Right ventricle myocardium inferior (tissue), 1 donor: ENCODE measurements at places on chromosomes 3 and 15. TPM values are rescaled to one million over a fixed set of nuclear protein-coding genes. Genes with fewer than 3 reads are reported as not detected.

DNA sequence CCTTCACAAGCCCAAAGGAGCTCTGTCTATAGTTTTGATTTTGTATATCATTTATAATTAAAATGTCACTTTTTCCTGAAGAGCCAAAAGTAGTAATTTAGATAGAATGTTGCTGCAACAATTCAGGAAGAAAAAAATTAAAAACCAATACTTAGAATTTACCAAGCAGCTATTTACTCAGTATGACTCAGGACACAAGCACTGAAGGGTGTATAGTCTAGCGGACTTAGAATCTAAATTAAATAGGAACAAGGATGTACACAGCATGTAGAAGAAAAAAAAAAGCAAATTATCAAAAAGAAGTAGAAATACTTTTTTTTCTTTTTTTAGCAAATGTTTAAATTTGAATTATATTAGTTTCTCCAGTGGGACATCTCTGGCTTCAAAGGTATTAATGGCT, 31.6 kb downstream of the PGBD4 start:
- no peak for DNase-seq

- no peak for DNase-seq
Observed at GRCh38 chr3:13709706-13710105, 160.8 kb downstream of the FBLN2 start.

- no peak for DNase-seq
Observed at GRCh38 chr15:99101501-99101900, 3.4 kb upstream of the SYNM start.

DNA sequence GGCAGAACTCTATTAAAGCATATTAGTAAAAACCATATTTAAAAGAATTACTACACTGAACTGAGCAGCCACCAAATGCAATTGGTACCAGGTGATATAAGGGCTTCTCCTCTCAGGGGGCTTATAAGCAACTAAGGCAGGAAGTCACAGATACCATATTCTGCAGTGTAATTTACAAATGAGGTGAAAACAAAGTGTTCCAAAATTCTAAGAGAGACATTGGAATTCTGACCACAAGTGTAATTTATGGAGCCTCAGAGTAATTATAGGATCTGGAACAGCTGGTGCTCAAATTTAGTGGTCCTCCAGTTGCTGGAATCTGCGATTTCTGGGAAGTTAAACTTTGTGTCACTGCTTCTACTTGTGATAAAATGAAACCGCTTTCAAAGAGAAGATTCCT, 3.1 kb upstream of the NR1I2 start:
- DNase-seq = no peak

DNA sequence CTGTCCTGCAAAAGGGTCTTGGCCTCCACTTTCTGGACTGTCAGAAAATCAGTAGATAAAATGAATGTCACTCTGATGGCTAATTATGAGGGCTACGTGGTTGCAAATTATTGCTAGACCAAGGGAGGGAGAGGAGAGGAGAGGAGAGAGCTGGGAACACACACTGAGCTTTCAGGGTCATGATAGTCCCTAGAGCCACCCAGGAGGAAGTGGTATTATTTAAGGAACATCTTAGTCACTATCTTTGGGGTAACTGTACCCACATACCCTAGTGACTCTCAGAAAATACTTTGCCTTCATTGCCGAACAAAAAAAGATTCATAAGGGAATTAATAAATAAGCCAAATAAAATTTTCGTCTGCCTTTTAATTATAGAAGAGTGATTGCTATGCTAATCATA, 642.3 kb upstream of the CFAP20DC start:
- DNase-seq = no peak

DNA sequence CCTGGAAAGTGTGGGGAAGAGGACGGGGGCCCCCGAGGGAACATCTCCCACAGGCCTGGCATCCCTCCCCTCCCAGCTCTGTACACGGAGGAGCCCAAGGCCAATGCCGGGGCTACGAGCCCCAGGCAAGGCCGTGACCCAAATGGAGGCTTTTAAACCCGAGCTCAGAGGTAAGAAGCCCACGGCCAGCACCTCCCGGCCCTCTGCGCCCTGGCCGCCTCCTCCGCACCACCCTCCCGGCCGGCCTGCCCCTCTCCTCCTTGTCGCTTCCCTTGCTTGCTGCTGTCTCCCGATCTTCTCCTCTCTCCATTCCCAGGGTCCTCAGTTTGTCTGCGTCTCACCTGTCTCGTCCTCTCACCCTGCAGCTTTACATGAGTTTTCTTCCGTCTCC, 1.3 kb downstream of the MUC4 start:
- no peak for DNase-seq

The LRRN1 gene
- 0.11 TPM for total RNA-seq

The PPP1R14D gene
- not detected for total RNA-seq

DNA sequence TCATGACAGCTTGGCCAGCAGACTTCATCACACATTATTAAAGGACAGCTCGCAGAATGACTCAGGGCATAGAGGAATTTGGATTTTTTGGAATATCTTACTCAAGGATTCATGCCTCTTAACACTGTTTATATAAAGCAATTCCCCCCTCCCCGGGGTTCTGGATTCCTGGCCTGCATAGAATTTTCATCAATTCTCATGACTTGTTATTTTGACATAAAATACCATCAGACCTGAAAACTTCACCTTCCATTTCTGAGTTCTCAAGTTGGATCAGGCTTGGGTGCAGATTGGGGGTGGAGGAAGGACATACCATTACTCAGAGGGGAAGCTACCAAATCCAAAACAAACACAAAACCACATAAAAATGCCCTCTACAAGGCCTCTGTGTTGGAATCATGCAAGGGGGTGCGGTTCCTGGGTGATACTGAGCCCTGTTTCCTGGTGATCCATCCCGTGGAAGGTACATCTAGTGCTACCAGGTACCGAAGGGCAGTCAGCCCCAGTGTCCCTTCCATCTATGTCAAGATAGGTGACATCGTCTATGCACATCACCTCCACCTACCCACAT, 95.3 kb downstream of the DAPK2 start:
- DNase-seq = no peak

DNA sequence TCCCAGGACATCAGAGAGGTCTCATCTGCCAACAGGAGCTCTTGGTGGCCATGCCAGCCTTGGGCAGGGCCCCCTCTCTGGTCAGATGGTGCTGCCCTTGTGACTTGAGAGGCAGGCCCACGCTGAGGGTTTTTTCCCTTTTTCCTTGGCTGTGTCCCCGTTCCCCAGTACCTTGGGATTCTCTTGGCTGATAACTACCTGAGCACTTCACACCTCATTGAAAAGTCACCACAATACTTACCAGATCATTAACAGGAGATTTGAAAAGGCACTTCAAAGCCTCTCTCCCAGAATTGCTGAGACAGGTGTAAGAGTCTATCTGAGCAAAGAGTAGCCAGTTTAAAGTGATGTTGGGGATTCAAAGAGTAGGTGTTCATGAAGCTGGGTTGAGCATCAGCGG, 15.1 kb upstream of the TMEM158 start:
- no peak for DNase-seq

GRCh38 chr15:25427861-25428260, 11.0 kb downstream of the UBE3A start:
- no peak for DNase-seq

The CASR gene
- total RNA-seq = not detected

GRCh38 chr3:74643636-74644035, 29.2 kb upstream of the CNTN3 start:
- DNase-seq = peak; percentile 73

- DNase-seq = no peak
Observed at GRCh38 chr15:48318131-48318530, 13.1 kb upstream of the DUT start.

DNA sequence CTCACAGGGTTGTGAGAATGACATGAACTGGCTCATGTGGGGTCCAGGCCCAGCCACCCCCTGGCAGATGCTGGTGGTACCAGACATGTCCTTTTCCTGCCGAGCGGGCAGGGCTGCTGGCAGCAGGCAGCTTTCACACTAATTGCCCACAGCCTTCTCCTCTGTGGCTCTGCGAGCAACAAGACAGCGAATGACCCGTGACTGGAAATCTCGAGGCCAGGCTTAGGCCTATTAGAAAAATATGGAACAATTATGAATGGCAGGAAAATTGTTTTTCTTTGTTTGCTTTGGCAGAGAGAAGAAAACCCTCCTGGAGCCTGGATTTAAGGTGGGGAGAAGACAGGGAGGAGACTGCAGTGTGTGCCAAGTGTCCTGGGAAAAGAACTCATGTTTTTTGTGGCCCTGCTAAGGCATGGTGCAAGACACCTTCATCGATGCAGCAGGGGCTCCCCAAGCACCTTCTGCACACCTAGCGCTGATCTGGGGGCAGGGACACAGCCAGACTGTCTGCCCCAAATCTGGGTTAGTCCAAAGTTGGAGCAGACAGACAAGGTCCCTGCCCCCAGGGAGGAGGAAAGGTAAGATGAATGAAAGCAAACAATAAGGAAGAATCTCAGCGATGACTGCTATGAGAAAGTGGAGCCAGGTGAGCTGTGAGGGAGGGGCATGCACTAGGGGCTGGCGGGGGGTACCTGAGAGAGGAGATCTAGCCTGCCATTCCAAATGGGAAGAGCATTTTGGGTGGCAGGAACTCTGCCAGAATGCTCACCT, 193.8 kb upstream of the TLE3 start:
- no peak for DNase-seq

GRCh38 chr3:13563911-13564310, 15.0 kb downstream of the FBLN2 start:
- DNase-seq = peak; percentile 57

GRCh38 chr15:69117431-69117871, 43.0 kb upstream of the GLCE start:
- DNase-seq = no peak

GRCh38 chr15:63252292-63252691, 25.1 kb upstream of the APH1B start:
- no peak for DNase-seq

GRCh38 chr15:65450556-65450955, 27.8 kb upstream of the IGDCC4 start:
- DNase-seq = no peak

DNA sequence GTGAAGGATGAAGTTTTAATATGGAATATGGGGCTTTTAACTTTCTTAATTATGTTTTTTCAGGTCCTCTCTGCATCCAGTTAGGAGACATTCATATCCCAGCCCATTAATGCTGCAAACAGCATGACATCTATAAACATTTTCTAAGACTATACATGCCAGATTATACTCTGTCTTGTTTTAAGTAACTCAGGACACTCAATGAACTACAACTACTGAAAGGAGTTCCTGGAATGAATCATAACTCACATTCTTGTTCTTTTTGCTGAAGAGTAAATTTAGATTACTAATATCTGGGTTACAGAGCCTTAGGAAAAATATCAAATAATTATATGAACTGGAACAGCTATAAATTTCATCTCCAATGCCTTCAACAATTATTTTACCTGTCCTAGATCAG, 167.4 kb downstream of the STAG1 start:
- DNase-seq = no peak

The FBN1 gene
- 41.0 TPM for total RNA-seq

- no peak for DNase-seq
Observed at GRCh38 chr15:45179221-45179985, 8.4 kb downstream of the SHF start.

The SKOR1 gene
- not detected for total RNA-seq

- DNase-seq = no peak
Observed at GRCh38 chr15:83178869-83179325, 28.7 kb downstream of the HDGFL3 start.

DNA sequence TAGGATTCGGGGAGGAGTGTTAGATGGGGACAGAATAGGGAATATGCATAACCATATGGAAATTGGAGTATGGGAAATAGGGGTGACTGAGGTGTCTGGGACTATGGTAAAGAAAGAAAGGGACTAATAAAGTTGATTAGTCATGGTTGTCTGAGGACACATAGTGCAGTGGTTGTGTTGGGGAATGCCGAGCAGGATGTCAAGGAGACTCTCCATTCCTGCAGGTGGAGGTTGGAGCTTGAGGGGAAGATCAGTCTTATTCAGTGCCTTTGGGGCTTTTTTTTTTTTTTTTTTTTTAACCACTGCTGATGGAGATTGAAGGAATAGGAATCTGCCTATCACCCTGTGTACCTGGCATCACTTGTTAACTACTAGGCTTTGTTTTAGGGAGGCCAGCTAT, 10.8 kb downstream of the NMD3 start:
- no peak for DNase-seq

The PLS1 gene
- total RNA-seq = 2.5 TPM

The LDHAL6B gene
- total RNA-seq = not detected

GRCh38 chr3:182803596-182803995, 10.3 kb downstream of the ATP11B start:
- no peak for DNase-seq

The CLDN11 gene
- total RNA-seq = 2.7 TPM

- no peak for DNase-seq
Observed at GRCh38 chr15:63843901-63844317, 10.2 kb upstream of the HERC1 start.

DNA sequence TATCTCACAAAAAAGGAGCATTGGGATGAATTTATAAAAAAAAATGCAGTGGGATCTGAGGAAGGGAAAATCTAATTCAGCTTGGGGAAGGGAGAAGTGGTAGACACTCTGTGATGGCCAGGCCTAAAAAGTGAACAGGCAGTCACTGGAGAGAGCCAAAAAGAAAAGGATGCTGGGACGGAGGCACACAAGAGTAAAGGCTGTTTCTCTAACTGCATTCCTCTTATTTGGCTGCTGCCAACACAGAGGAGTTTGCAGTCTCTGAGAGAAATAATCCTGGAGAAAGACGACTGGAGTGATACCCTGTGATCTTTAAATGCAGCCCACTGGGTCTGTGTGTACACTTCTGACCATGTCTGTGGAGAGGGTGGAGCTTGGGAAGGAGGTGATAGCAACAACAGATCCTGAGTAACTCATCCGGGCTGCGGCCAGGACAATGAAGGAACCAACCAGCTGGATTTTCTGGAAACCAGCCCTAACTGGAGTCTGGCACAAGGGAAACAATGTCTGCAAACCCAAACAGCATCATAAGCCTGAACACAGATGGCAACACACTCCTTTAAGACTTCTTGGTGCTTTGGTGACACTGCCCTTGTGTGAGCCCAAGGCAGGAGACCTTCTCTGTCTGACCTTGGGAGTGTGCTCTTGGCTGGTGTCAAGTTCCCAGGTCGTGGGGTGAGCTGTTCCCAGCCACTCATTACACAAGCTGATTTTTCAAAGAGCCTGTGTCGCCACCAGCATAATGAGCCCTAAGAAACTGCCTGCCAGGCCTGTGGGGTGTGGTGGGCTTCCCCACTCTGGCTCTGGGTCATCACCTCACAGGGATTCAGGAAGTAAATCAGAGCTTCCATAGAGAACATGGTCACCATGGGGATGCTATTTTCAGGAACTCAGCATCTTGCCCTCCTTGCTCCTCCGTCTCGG, 8.0 kb downstream of the FYCO1 start:
- DNase-seq = no peak
